HS-5 (cell line): ENCODE measurements at places on chromosomes 13 and 19.

GRCh38 chr19:11971041-11971440 is 6.2 kb downstream of the ZNF763 start:
- DNase-seq, result no peak

- DNase-seq, result no peak
Observed at GRCh38 chr19:10167459-10167858, 27.3 kb downstream of the DNMT1 start.

DNA sequence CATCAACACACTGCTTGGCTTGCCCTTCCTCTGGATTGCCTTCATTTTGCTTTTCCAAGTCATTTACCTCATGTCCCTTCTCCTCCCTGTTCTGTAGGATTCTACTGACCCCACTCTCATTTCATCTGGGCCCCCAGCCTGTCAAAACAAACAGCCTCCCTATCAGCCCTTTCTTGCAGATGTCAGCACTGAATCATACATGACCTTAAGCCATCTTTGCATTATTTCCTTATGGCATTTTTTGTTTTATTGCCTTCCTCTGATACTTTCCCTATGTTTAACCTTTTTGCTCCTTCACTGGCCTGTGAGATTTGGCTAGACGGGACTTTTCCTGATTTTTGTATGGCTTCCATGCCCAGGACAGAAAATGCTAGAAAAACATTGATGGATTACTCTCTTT is 8.7 kb downstream of the LRCH1 start:
- DNase-seq, result no peak

- DNase-seq, result no peak
Observed at GRCh38 chr13:66113882-66114526, 1116.1 kb downstream of the PCDH9 start.

DNA sequence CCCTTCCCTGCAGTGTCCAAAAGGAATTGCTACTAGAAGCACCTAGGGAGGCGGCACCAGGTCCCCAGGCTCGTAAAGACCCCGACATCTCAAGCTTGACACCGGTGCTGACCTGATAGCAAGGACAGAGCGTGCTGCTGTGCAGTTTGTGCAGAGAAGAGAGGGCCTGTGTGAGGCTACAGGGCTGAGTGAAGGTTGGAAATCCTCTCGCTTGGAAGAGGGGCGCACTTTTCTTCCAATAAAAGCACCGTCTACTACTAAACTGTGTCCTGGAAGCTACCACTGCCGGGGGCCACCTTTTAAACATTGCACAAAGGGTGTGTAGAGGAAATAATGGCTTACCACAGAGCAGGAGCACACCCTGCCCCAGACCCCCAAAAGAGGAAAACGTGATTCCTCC is 11.0 kb downstream of the TMEM272 start:
- no peak for DNase-seq
